ENCODE measurements at places on chromosomes 4 and X. TPM values are rescaled to one million over a fixed set of nuclear protein-coding genes. Genes with fewer than 3 reads are reported as not detected.

TMEM47 gene
- 19.1 TPM for total RNA-seq

FGFR3 gene
- 185 TPM for total RNA-seq

NR3C2 gene
- total RNA-seq, result 3.4 TPM

CACNA1F gene
- 0.19 TPM for total RNA-seq

C4orf50 gene
- 0.19 TPM for total RNA-seq

CD40LG gene
- total RNA-seq, result not detected

SOWAHB gene
- 4.9 TPM for total RNA-seq

APBB2 gene
- total RNA-seq, result 61.4 TPM

PNMA6A gene
- 7.0 TPM for total RNA-seq

DOCK11 gene
- total RNA-seq, result 5.8 TPM

THOC2 gene
- total RNA-seq, result 118 TPM

CDKL2 gene
- total RNA-seq, result 3.0 TPM

TLR1 gene
- total RNA-seq, result 3.1 TPM

HPGDS gene
- not detected for total RNA-seq

F8 gene
- total RNA-seq, result 3.4 TPM

MGAT4D gene
- not detected for total RNA-seq

VCX2 gene
- total RNA-seq, result not detected

XAGE1B gene
- not detected for total RNA-seq

CLCN5 gene
- 17.2 TPM for total RNA-seq

CSN1S1 gene
- not detected for total RNA-seq

RAB9B gene
- 2.4 TPM for total RNA-seq

CPE gene
- 129 TPM for total RNA-seq

NSUN7 gene
- 20.1 TPM for total RNA-seq

CXorf49 gene
- not detected for total RNA-seq

TBC1D8B gene
- 6.6 TPM for total RNA-seq

NAP1L3 gene
- 7.8 TPM for total RNA-seq

ZNF711 gene
- total RNA-seq, result 36.0 TPM

SERTM2 gene
- 0.72 TPM for total RNA-seq

CTAG1B gene
- not detected for total RNA-seq

SLC10A6 gene
- not detected for total RNA-seq

ADGRG4 gene
- total RNA-seq, result 3.9 TPM

TLR3 gene
- not detected for total RNA-seq

ZFP42 gene
- total RNA-seq, result 5.5 TPM

NUDT11 gene
- total RNA-seq, result 17.9 TPM

CT45A2 gene
- total RNA-seq, result not detected

TEX13C gene
- total RNA-seq, result not detected

LIMCH1 gene
- 12.7 TPM for total RNA-seq

SFRP2 gene
- total RNA-seq, result 3.2 TPM

GPC3 gene
- 197 TPM for total RNA-seq

GRID2 gene
- 0.69 TPM for total RNA-seq

AFF2 gene
- 8.4 TPM for total RNA-seq

ANAPC4 gene
- total RNA-seq, result 48.4 TPM

ARHGAP24 gene
- total RNA-seq, result 17.8 TPM

POU3F4 gene
- total RNA-seq, result 0.53 TPM

ASMT gene
- total RNA-seq, result 0.36 TPM

DRD5 gene
- 0.13 TPM for total RNA-seq

MAGEC1 gene
- not detected for total RNA-seq
